NCI-H1417 treated with DMSO at 0.1 percent for 48 hours (cell line): ENCODE measurements at places on chromosomes 7 and 10.

- DNase-seq, result no peak
These were observed 2.3 kb downstream of the AGMO start for GRCh38 chr7:15559416-15559928.

GRCh38 chr10:22693371-22693784 lies 21.0 kb downstream of the PIP4K2A start:
- DNase-seq, result no peak

- no peak for DNase-seq
These were observed 49.7 kb downstream of the SEC61G start for GRCh38 chr7:54709283-54709682.

GRCh38 chr7:30921540-30922401 lies 10.1 kb downstream of the AQP1 start:
- DNase-seq, result no peak

DNA sequence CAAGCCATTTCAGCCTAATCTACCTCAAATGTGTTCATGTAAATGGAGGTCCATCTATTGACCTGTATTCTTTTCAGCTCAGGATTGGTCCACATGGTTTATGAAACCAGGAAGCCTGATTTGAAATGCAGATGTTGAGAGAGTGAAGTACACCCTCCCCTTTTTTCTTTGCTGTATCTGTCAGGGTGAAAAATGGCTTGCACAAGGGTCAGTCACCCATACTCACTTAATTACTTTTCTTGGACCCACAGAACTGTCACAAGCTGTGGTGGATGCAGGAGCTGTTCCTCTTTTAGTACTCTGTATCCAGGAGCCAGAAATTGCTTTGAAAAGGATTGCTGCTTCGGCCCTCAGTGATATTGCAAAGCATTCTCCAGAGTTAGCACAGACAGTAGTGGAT lies 41.2 kb downstream of the SPAG6 start:
- no peak for DNase-seq

GRCh38 chr10:5466451-5467206 lies 32.7 kb downstream of the CALML5 start:
- no peak for DNase-seq

GRCh38 chr7:142439739-142440138 lies 181.9 kb upstream of the PRSS58 start:
- DNase-seq, result no peak
